T-helper 17 cell (primary cell): ENCODE measurements at places on chromosomes 2 and 18.

- no peak for DNase-seq
Measured at GRCh38 chr2:29485631-29486030, 370.4 kb downstream of the CLIP4 start.

GRCh38 chr2:236093134-236093533 is 75.1 kb downstream of the GBX2 start:
- no peak for DNase-seq

- DNase-seq, result no peak
Measured at GRCh38 chr2:273333-273732, 8.6 kb downstream of the ACP1 start.

- no peak for DNase-seq
Measured at GRCh38 chr18:39991696-39992265, 1963.3 kb upstream of the PIK3C3 start.

GRCh38 chr2:165007161-165007744 is 51.9 kb upstream of the SLC38A11 start:
- no peak for DNase-seq

- no peak for DNase-seq
Measured at GRCh38 chr2:191366199-191366598, 121.0 kb downstream of the MYO1B start.

DNA sequence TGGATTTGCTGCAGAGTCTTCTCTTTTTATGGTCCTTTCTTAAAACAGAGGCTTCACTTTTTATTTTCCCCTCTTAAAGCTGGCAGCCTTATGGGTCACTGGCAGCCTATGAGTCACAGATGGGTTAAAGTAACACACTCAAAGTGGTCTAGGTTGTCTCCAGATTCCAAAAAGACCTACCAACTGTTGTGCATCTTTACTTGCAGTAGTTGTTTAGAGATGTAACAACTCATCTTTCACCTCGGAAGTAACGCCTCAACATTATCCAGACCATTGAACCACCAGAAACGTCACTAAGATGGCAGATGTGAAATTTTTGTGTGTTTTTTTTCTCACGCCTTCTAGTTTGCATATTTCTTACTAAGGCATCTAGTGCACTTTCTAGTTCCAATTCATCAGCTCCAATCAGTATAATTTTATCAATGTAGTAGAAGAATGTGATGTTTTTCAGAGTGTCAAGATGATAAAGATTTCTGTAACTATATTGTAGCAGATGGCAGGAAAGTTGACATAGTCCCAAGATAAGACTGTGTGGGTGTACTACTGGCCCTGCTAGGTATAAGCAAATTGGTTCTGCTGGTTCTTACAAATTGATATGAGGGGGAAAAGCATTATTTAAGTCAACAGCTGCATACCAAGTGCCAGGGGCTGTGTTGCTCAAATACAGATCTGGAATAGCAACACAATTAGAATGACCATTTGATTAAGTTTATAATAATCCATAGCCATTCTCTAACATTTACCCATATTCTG is 9.6 kb upstream of the SEC11C start:
- DNase-seq, result no peak

DNA sequence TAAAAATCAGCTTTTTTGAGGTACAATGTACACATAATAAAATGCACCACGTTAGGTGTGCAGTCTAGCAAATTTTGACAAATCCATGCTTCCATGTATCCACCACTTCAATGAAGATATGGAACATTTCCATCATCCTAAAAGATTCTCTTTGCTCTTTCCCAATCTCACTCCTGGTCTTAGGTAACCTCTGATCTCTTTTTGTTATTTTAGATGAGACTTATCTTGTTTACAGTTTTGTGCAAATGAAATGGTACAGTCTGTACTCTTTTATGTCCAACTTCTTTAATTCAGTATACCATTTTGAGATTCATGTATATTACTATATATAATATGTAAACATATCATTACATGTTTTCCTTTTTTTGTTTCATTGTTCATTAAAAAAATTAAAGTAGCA is 16.3 kb upstream of the SERPINB5 start:
- no peak for DNase-seq

DNA sequence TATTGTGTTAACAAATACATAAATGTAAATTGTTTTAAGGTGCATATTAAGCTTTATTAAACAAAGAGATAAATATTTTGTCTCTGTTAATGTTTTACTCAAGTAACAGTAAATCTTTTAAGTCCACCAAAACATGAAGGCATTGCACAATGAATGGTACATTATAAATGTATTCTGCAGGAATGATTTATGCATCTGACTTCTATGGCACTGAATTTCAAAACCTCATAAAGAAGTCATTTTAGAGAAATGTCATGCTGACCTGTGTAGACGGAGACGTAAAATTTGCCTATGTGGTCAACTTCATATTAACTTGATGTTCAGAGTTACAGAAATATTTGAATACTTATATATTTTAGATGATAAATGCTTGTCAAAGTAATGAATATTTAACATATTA is 194.7 kb downstream of the BABAM2 start:
- DNase-seq, result no peak

GRCh38 chr2:204604061-204604460 is 58.8 kb downstream of the PARD3B start:
- DNase-seq, result no peak

GRCh38 chr2:19187323-19188020 is 171.0 kb downstream of the OSR1 start:
- no peak for DNase-seq

GRCh38 chr2:43059183-43059897 is 167.1 kb downstream of the ZFP36L2 start:
- DNase-seq, result no peak
